Cerebellar nuclear complex (tissue), 1 donor: ENCODE measurements at places on chromosomes 16 and 17.

DNA sequence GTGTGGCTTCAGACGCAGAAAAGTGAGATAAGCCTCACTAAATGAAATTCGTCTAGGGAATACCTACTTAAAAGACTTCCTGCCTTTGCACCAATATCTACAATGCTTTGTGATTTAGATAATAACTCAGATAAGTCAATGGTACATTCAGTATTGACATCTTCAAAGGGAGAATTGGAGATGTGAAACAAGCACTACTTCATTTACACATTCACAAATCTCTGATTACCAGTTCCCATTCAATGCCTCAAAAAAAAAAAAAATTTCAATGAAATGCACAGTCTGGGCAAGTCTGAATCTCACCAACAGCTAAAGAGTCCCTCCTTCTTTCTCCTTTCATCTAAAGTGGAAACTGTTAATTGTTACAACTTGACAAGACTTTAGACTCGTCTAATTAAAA is 3.7 kb downstream of the PHF12 start:
- no peak for DNase-seq

DNA sequence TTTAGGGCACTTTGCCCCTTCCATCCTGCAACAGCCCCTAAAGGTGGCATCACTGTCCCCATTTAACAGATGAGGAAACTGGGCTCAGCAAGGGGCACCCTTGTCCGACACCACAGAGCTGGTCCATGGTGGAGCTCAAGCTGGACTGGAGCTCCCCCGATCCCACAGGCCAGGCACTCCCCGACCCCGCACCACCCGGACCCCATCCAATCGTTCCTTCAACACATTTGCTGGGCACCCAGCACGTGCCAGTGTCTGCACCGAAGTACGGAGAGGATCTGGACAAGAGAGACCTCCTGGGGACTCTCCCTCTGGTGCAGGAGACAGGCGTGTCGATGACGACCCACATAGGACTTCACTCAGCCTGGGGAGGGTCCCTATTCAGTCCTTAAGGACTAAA is 13.4 kb downstream of the EMC6 start:
- DNase-seq, result no peak

DNA sequence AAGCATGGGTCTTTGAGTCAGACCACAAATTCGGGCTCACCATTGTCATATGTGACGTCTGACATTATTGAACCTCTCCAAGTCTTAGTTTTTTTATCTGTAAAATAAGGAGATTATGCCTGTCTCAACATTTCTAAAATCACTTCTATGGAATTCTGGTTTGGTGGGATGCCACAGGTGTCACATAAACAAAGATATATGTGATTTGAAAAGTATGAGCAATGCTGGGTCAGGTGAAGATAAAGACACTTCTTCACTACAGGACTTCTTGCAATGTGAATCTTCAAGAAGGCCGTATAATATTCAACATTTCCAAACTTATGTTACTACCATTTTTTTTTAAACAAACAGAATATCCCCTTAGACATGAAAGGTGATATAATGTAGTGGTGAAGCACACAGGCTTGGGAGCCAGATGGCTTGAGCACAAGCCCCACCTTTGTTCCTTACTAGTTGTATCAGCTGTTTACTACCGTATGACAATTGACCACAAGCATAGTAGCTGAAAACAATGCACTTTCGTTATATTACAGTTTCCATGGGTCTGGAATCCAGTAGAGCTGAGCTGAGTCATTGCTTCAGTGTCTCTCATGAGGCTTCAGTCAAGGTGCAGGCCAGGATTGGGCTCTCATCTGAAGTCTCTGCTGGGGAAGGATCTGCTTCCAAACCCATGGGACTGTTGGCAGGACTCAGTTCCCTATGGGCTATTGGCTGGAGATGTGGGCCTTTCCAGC is 87.7 kb downstream of the UTP18 start:
- DNase-seq, result no peak

DNA sequence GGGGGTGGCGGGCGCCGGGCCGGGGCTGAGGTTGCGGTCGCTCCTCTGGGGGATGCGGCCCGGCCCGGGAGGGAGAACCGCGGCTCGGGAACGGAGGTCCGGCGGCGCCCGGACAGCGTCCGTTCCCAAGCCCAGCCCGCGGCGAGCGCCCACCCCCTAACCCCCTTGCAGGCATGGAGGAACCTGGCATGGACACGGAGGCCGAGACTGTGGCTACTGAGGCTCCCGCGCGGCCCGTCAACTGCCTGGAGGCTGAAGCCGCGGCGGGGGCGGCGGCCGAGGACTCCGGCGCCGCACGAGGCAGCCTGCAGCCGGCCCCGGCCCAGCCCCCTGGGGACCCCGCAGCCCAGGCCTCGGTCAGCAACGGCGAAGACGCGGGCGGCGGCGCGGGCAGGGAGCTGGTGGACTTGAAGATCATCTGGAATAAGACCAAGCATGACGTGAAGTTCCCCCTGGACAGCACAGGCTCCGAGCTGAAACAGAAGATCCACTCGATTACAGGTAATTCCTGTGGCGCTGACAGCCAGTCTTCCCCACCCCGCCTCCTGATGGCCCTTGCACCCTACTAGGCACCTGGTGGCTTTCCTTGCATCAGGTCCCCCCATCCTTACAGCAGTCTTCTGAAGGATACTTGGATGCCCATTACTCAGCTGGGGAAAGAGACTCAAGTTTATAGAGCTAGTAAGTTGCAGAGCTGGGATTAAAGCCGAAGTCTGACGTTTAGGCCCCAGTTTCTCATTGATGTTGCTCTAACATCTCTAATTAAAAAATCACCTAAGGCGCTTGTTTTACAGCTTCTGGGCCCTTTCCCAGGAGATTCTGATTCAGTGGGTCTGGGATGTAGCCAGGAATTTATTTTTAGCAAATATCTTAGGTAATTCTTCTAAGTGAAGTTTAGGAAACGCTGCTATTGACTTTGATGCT is 514 bp downstream of the UBFD1 start:
- DNase-seq, result no peak

GRCh38 chr17:10738521-10739258 is 8.9 kb upstream of the TMEM220 start:
- DNase-seq, result no peak
